Body of pancreas (tissue), 4 donors: ENCODE measurements at places on chromosomes 5 and 9. TPM values are rescaled to one million over a fixed set of nuclear protein-coding genes. Genes with fewer than 3 reads are reported as not detected.

- no peak for DNase-seq
Measured at GRCh38 chr5:159671886-159672285, 244.4 kb upstream of the ADRA1B start.

Gene ORM1
- not detected for total RNA-seq

GRCh38 chr9:134559013-134559412 lies 82.6 kb upstream of the COL5A1 start:
- DNase-seq = no peak

Gene GTF3C5
- 43.1 TPM for total RNA-seq

Gene ITK
- total RNA-seq = 0.78 TPM

- DNase-seq = no peak
Measured at GRCh38 chr9:36193023-36193422, 2.3 kb downstream of the CLTA start.

- DNase-seq = no peak
Measured at GRCh38 chr9:123881604-123882003, 48.3 kb downstream of the DENND1A start.

DNA sequence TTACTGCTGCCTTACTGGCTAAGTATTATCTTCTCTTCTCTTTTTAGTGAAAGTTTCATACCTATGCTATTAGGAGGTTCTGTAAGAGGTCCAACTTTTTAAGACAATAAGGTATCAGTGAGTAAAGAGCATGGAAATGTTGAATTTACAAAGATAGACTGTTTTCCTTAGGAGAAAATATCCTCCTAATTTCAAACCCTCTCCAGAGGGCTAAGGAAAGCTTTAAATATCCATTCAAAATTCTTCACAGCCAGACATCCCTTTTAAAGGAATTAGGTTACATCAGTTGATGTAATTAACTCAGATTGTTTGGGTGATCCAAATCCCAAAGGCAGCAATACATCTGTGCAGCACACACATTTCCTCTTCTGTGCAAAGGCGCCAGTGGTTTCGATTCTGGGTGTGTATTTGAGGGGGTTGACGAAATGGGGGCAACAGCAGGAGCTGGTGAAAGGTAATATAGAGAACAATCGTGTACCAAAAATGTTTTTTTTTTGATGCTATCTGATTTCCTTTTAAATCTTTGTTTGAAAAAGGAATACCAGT lies 273.8 kb upstream of the RPS23 start:
- DNase-seq = no peak

- no peak for DNase-seq
Measured at GRCh38 chr5:54113060-54113459, 197.3 kb downstream of the ARL15 start.

- DNase-seq = no peak
Measured at GRCh38 chr9:115507148-115507547, 389.2 kb upstream of the TNC start.

DNA sequence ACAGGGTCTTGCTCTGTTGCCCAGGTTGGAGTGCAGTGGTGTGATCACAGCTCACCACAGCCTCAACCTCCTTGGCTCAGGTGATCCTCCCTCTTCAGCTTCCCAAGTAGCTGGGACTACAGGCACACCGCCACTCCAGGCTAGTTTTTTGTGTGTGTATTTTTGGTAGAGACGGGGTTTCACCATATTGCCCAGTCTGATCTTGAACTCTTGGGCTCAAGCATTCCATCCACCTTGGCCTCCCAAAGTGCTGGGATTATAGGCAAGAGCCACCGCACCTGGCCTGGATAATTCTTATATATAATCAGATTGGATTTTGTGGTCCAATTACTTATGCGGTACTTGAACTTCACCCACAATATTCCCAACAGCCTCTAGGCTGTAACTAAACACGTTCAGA lies 19.8 kb downstream of the CCDC69 start:
- DNase-seq = no peak

GRCh38 chr9:112848316-112849151 lies 42.1 kb downstream of the SLC46A2 start:
- DNase-seq = no peak

- no peak for DNase-seq
Measured at GRCh38 chr9:128637656-128638055, 19.0 kb downstream of the DYNC2I2 start.

DNA sequence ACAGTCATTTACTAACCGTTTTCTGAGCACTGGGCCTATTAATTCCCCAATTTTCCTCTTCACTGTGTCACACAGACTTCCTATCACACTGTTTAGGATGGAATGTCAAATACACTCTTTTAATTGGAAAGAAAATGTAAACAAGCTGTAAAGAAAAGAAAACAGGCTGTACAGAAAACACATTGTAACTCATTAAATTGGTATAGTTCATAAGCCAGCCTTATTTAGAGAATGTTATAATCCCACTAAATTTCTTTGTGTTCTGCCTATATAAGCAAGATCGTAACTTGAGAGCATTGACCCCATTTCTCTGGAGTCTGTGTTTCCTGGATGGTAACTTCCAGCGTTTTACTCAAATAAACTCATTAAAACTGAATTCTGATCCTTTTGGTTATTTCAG lies 46.5 kb downstream of the TARS1 start:
- DNase-seq = no peak

Gene OGN
- total RNA-seq = 2.6 TPM

DNA sequence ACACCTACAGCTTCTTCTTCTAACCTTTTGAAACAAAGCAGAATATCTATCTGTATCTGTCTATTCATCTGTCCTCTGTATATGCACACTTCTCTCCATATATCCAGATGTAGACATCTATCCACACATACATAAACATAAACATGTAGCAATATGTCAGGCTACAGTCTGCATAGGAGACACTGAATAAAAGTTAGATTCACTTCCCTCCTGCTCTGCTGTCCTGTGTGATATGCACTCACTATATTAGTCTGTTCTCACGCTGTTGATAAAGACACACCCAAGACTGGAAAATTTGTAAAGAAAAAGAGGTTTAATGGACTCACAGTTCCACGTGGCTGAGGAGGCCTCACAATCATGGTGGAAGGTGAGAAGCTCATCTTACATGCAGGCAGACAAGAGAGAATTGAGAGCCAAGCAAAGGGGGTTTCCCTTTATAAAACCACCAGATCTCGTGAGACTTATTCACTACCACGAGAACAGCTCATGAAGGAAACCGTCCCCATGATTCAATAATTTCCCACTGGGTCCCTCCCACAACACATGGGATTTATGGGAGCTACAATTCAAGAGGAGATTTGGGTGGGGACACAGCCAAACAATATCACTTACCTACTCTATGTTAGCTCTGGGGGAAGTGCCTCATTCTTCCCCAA lies 24.1 kb downstream of the RANBP3L start:
- no peak for DNase-seq

GRCh38 chr5:80078921-80079320 lies 43.8 kb downstream of the THBS4 start:
- no peak for DNase-seq

DNA sequence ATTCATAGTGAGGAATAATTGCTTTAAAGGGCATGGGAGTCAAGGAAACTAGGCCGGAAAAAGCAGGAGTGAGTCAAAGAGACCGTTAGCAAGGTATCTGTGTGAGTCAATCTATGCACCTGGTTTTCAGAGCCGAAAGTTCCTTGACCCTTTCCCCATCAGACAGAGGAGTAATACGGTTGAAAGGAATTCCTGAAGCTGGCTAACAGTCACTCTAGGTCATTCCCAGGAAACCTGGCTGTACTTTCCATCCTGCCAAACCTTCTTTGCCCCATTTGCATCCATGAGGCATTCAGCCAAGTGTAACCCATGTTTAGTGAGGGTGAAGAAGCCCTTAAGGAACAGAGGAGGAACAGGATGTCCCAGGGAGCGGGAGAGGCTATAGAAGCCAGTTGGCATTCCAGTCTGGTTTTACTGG lies 16.2 kb downstream of the RBM18 start:
- DNase-seq = no peak

Gene SPATA31D4
- not detected for total RNA-seq
